H1 (cell line): ENCODE measurements at places on chromosomes 2 and 18.

DNA sequence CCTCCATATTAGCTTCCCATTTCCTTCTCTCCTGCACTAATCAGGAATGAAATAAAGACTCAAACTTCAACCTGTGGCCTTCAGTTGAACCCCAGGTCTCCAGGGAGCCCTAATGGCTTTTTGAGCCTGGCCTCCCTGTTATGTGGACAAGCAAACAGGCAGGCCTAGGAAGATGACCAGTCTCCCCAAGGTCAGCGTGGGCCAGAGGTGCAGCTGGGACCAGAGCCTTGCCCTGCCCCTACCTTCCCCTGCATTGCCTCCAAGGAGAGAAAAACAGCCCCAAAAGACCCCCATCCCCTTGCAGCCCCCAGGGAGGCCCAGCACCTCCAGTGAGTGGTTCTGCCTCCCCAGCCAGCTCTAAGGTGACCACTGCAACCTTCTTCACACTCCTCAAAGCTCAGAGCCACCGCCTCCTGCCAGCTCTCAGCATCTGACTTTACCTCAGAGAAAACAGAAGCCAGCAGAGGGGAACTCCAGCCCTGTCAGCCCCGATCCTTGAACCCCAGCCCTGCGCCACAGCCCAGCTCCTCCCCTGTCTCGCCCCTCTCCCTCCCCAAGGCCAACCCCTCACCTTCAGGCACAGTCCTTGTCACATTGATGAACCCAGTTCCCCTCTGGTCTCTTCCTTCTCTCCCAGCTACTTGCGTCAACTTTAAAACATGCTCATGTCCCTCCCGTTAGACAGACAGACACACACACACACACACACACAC lies 59.5 kb upstream of the ID2 start:
- H3K4me1 ChIP-seq, result no peaks in the 10 kb centered on the region
- no peak for DNase-seq
- H3K4me3 ChIP-seq, result no peak overlapping the region
- H3K27me3 ChIP-seq, result no peaks in the 10 kb centered on the region
- H3K27ac ChIP-seq, result no peak overlapping the region

DNA sequence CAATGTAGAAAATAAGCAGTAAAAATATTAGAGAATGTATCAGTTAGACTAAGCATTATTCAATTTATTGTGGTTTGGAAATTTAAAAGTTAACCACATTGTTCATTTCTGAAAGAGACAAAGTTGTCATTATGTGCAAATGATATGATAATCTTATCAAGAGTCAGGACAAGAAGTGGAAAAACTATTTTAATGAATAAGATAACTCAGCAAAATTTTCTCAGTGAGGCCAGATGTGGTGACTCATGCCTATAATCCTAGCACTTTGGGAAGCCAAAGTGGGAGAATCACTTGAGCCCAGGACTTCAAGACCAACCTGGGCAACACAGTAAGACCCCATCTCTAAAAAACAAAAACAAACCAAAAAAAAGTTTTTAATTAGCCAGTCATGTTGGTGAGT lies 39.5 kb upstream of the CERS6 start:
- no peak overlapping the region for H3K27ac ChIP-seq
- H3K4me1 ChIP-seq, result no peaks in the 10 kb centered on the region
- no peaks in the 10 kb centered on the region for H3K36me3 ChIP-seq
- H3K27me3 ChIP-seq, result no peaks in the 10 kb centered on the region
- H3K4me3 ChIP-seq, result no peak overlapping the region
- DNase-seq, result no peak

- no peak overlapping the region for H3K27ac ChIP-seq
- no peak overlapping the region; the same call in 1 of the 2 replicates for H3K4me3 ChIP-seq
- H3K36me3 ChIP-seq, result peaks cover 45% of the 10 kb centered on the region; the same call in 1 of the 2 replicates
- peaks cover 11% of the 10 kb centered on the region; the same call in 1 of the 2 replicates for H3K4me1 ChIP-seq
- DNase-seq, result no peak
- no peaks in the 10 kb centered on the region for H3K27me3 ChIP-seq
These were observed 2.1 kb downstream of the MARCHF7 start for GRCh38 chr2:159714247-159714930.

DNA sequence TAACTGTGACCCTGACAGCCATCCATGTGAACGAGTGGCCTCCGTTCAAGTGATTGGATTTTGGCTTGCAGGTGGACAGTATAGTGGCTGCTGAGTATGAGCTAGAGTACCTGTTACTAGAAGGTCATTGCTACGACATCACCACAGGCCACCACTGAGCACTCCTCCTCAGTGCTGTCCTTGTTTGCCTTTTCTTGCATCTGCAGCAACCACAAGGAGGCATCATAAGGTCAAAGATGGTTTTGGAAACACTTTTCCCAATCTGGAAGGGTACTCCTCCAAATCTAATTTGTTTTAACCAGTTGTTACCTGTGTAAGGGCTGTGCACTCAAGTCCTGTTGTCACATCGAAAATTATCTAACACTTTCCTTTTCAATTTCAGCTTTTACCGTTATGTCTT lies 81.2 kb downstream of the UGGT1 start:
- H3K36me3 ChIP-seq, result peaks cover 55% of the 10 kb centered on the region
- no peaks in the 10 kb centered on the region for H3K27me3 ChIP-seq
- DNase-seq, result no peak

GRCh38 chr2:144645083-144645778 lies 125.3 kb upstream of the ZEB2 start:
- no peaks in the 10 kb centered on the region for H3K36me3 ChIP-seq
- H3K4me3 ChIP-seq, result no peak overlapping the region
- no peak for DNase-seq
- H3K27ac ChIP-seq, result no peak overlapping the region

DNA sequence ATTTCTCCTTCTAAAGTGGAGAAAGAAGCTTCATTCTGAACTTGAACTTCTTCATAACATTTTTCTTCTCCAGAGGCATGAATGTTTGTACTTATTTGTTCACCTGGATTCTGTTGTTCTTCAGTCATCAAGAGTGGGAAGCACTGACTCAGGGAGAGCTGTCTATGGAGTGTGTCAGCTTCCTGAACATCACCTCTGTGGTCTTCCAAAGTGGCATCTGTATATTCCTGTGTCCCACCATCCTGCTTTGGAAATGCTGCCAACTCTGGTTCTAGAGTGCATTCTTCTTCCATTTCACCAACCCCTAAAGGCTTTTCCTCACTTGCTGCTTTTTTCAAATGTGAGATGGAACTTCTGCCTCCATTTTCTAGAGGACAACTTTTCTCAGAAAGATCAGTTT lies 59.5 kb downstream of the TTN start:
- no peak overlapping the region for H3K27ac ChIP-seq
- no peaks in the 10 kb centered on the region for H3K4me1 ChIP-seq
- no peaks in the 10 kb centered on the region for H3K27me3 ChIP-seq
- no peak for DNase-seq
- H3K4me3 ChIP-seq, result no peak overlapping the region
- H3K36me3 ChIP-seq, result no peaks in the 10 kb centered on the region

GRCh38 chr2:31137211-31138036 lies 816 bp downstream of the GALNT14 start:
- H3K4me1 ChIP-seq, result peaks cover 5% of the 10 kb centered on the region
- H3K36me3 ChIP-seq, result no peaks in the 10 kb centered on the region
- DNase-seq, result peak; percentile 71
- peaks cover 44% of the 10 kb centered on the region for H3K27me3 ChIP-seq

GRCh38 chr2:18384242-18384641 lies 176.2 kb downstream of the RDH14 start:
- H3K27me3 ChIP-seq, result no peaks in the 10 kb centered on the region
- H3K4me3 ChIP-seq, result no peak overlapping the region
- DNase-seq, result no peak
- H3K27ac ChIP-seq, result no peak overlapping the region
- no peaks in the 10 kb centered on the region for H3K4me1 ChIP-seq

- H3K27ac ChIP-seq, result no peak overlapping the region
- no peaks in the 10 kb centered on the region for H3K36me3 ChIP-seq
- no peaks in the 10 kb centered on the region for H3K27me3 ChIP-seq
- no peak overlapping the region for H3K4me3 ChIP-seq
These were observed 154.8 kb downstream of the ZEB2 start for GRCh38 chr2:144364944-144365738.

DNA sequence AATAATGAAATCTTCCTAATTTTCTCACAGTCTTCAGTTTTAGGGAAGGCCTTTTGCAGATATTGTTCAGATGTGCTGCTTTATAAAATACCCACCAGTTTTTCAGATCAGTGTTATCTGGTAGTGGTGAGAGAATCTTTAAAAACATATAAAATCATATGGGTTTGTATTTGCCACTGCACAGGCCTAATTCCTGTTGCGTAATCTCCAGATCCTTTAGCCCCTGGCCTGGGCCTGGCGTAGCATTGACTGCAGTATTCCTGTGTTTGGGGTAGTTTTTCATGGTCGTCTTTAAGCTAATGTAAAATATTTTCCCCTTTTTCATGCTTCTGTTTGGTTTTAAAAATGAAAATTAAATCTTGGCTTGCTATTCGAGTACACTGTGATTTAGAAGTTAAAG lies 43.2 kb downstream of the TSHZ1 start:
- H3K36me3 ChIP-seq, result no peaks in the 10 kb centered on the region
- no peaks in the 10 kb centered on the region for H3K27me3 ChIP-seq
- H3K4me1 ChIP-seq, result no peaks in the 10 kb centered on the region
- H3K27ac ChIP-seq, result no peak overlapping the region
- H3K4me3 ChIP-seq, result no peak overlapping the region
- DNase-seq, result no peak

DNA sequence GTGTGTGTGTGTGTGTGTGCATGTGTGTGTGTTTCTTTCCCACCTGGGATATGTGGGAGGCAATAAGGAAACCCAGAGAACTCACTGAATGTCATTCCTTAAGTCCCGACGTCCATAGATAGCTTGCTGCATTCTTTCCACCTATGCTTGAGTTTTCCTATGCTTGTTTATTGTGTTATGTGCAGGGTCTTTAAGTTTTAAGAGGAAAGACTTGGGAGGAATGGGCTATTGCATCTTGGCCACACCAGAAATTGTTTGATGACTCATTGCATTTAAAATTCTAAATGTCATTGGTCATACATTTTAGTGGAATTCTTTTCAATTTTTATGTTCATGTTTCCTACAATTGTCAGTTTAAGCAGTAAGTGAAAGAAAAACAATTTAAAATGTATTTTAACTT lies 33.7 kb downstream of the STARD6 start:
- no peak for DNase-seq
- no peak overlapping the region for H3K4me3 ChIP-seq
- H3K27me3 ChIP-seq, result no peaks in the 10 kb centered on the region

DNA sequence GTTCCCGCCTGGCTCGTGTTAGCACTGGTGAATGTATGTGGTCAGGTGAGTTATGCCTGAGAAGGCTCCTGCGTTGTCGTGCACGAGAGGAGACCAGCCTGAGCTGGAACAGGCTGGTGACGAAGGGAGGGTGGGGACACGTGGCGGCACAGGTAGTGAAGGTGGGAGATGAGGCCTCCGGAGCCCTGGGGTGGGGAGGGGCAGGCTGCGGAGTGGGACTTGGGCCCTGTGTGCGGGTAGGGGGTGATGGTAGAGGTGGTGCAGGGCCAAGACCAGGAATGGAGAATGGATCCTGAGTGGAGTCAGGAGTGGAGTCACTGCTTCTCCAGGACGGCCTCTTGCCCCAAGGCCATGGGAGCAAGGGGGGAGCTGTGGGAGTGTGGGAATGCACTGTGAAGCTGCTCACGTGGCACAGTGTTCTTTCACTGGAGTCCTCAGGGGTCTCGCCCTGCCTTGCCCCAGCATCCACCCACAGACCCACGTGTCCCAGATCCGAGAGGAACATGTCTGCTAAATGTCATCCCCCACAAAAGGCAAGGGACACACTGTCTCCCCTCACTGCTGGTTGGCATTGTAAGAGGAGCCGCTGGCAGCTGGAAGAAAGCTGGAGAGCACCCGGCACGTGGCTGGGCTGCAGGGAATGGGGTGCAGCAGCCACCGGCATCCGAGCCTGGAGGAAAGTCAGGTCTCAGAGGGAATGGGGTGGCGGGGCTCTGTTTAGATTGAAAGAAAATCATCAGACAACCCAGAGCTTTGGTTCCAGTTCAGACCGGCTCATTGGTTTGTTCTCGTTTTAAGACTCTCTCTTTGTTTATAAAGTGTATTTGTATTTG lies 63.7 kb downstream of the CYP26B1 start:
- no peak for DNase-seq
- H3K4me1 ChIP-seq, result no peaks in the 10 kb centered on the region
- no peaks in the 10 kb centered on the region for H3K36me3 ChIP-seq
- H3K27ac ChIP-seq, result no peak overlapping the region

DNA sequence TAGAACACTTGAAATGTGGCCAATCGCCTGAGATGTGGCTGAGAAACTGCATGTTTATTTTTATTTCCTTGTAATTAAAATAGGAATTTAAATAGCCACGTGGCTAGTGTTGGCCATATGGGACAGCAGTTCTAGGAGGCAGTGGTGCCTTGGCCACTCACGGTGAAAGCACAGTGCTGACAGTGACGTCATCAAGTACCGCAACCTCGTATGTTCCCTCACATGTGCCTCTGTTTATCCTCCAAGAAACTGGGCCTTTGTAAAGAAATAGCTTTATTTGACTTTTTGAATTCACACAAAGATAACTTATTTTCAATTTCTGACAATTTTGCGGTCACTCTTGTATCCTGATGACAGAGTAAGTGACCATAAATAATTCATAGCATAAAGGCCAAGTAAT lies 575.0 kb downstream of the DCDC2C start:
- no peak overlapping the region for H3K27ac ChIP-seq
- no peak overlapping the region for H3K4me3 ChIP-seq
- no peaks in the 10 kb centered on the region for H3K4me1 ChIP-seq

- no peak for DNase-seq
- H3K36me3 ChIP-seq, result no peaks in the 10 kb centered on the region
- H3K27ac ChIP-seq, result no peak overlapping the region
- no peaks in the 10 kb centered on the region for H3K27me3 ChIP-seq
- no peak overlapping the region for H3K4me3 ChIP-seq
- H3K4me1 ChIP-seq, result no peaks in the 10 kb centered on the region; the same call in 1 of the 2 replicates
These were observed 91.0 kb downstream of the CTIF start for GRCh38 chr18:48629730-48630324.

- no peak overlapping the region for H3K4me3 ChIP-seq
- H3K27ac ChIP-seq, result no peak overlapping the region
- no peaks in the 10 kb centered on the region for H3K4me1 ChIP-seq
- no peaks in the 10 kb centered on the region for H3K27me3 ChIP-seq
- no peaks in the 10 kb centered on the region for H3K36me3 ChIP-seq
- no peak for DNase-seq
These were observed 42.3 kb downstream of the SULT1C2 start for GRCh38 chr2:108330979-108331378.

DNA sequence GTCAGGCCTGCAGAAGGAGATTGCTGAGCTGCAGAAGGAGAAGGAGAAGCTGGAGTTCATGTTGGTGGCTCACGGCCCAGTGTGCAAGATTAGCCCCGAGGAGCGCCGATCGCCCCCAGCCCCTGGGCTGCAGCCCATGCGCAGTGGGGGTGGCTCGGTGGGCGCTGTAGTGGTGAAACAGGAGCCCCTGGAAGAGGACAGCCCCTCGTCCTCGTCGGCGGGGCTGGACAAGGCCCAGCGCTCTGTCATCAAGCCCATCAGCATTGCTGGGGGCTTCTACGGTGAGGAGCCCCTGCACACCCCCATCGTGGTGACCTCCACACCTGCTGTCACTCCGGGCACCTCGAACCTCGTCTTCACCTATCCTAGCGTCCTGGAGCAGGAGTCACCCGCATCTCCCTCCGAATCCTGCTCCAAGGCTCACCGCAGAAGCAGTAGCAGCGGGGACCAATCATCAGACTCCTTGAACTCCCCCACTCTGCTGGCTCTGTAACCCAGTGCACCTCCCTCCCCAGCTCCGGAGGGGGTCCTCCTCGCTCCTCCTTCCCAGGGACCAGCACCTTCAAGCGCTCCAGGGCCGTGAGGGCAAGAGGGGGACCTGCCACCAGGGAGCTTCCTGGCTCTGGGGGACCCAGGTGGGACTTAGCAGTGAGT lies 19.4 kb downstream of the FOSL2 start:
- no peak overlapping the region for H3K27ac ChIP-seq
- H3K27me3 ChIP-seq, result no peaks in the 10 kb centered on the region; the same call in 1 of the 2 replicates
- H3K4me3 ChIP-seq, result no peak overlapping the region
- peaks cover 8% of the 10 kb centered on the region for H3K4me1 ChIP-seq
- no peak for DNase-seq
